Stimulated activated CD4-positive, alpha-beta T cell treated with anti-CD3 and anti-CD28 coated beads, Interleukin-1b, Interleukin-23, amount 100 ng/mL, for 24 hours (primary cell): ENCODE measurements at places on chromosomes 2 and 18.

DNA sequence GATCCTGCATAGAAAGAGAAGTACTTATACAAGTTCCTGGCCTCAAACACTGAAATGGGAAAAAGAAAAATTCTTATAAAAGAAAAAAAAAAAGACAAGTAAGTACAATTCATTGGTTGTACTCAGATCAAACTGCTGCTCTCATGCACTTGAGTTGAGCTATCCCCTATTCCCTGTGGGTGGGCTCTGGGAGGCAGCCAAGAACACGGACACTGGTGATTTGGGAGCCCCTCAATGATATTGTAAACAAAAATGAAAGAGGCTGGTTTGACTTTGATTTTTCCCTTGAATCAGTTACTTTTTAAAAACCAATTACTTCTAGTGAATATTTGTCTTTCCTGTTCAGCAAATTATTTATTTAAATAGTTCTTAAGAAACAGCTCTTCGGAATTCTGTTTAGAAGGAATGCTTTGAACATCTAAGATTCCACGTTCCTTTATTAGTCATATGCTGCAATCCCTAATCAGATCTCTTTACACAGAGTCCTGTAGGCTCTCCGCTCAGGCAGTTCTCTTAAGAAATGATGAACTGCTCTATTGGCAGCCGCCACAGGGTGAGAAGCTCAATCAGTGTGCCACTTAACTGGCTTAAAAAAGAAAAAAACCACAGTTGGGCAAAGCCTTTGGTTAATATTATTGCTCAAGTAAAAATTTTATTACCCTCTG is 225.1 kb downstream of the TMEM182 start:
- no peak for DNase-seq

DNA sequence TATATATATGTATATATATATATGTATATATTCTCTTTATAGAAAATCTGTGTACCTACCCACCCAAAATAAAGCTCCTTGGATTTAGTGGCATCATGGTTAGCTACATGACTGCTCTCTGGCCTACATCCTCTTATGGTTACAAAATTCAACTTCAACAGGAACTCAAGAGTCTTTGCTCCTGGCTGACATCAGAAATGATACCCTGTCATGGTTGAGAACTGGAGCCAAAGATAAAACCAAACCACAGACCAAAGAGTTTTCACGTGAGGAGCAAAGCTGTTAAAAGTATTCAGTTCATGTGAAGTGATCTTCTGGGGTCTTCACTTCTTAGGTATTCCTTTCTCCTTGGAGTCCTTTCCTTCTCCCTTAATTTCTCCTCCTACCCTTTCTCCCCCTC is 476.3 kb downstream of the SOX11 start:
- no peak for DNase-seq

GRCh38 chr2:36697424-36698066 is 1.0 kb downstream of the VIT start:
- DNase-seq: no peak

- no peak for DNase-seq
Observed at GRCh38 chr2:34998741-34999140, 1356.8 kb upstream of the CRIM1 start.

DNA sequence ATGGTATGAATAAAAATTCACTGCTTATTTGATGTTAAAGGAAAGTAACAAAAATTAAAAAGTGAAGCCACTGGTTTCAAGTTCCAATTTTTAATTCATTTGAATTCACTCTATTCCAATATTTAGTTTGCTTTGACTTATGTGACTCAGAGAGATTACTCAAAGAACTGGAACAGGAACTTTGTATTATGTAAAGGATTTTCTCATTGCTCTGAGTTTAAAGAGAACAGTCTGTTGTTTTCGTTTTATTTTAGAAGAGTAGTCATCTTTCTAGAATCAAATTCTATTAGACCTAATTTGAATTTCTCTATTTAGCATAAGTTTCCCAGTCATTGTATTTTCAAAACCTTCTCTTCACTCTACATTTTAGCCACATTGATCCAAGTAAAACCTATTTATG is 300.1 kb upstream of the SLC8A1 start:
- DNase-seq: no peak

- DNase-seq: no peak
Observed at GRCh38 chr18:3886575-3887322, 436.8 kb downstream of the TGIF1 start.

DNA sequence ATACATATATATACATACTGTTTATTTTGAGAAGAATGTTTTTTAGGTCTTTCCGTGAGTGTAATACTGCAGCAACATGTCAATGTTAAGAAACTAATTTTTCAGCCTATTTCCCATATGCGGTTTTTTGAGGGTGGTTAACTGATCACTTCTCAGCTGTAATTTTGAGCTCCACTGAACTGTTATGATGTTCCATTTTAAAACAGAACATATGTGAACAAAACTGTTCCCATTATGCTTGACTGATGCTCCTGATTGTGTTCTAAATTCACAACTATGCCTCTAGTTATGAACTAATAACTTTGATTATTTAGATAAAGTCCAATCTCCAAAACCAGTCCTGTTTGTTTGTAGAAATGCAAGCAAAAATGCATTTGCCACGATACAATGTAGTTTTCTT is 511.2 kb upstream of the FSIP2 start:
- no peak for DNase-seq

- no peak for DNase-seq
Observed at GRCh38 chr2:14304326-14304725, 328.2 kb upstream of the LRATD1 start.

- DNase-seq: no peak
Observed at GRCh38 chr2:108449410-108450130, 564 bp downstream of the GCC2 start.
